Stimulated activated CD4-positive, alpha-beta T cell treated with anti-CD3 and anti-CD28 coated beads, Interleukin-2, amount 100 ng/mL, for 48 hours (primary cell): ENCODE measurements at places on chromosomes 4 and X.

DNA sequence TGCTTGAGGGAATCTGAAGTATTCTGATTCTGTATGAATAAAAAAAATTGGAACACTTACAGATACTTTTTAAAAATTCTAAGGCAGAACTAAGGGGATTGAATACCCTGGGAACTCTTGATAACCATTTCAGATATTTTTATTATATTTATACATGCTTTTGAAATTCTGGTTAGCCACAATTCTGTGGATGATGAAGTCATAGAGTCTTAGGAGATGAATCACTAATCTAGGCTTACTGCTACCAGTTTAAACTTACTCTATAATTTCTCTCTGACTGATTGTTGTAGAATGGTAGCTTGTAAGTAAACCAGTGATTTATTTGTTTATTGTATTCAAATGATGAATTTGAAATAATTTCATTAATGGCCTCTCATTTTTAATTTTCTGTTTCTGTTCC lies 11.4 kb upstream of the SLAIN2 start:
- DNase-seq, result no peak

DNA sequence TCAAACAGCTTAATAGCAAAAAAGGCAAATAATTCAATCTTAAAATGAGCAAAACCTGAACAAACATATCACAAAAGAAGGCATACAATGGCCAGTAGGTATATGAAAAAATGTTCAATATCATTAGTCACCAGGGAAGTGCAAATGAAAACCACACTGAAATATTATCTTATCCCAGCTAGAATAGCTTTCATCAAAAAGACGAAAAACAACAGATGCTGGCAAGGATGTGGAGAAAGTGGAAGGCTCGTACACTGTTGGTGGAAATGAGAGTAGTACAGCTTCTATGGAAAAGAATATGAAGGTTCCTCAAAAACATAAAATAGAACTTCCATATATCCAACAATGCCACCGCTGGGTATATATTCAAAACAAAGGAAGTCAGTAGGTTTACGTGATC lies 29.3 kb upstream of the ANXA10 start:
- no peak for DNase-seq

DNA sequence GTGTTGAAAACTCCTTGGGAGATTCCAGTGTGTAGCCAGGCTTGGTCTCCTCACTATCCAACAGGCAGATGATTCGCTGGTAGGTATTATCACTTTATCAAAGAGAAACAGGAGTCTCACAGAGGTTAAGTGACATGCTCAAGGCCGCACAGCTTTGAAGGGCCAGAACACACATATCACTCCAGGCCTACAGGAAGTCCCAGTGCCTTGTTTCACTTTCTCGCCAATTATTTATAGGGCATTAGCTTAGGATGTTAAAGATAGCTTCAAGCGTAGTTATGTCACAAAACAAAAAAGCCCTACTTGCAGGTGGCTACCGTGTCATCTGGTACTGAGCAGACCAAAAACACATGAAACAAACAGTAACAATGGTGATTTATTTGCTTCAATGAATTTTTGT lies 13.2 kb downstream of the ATP8A1 start:
- DNase-seq, result no peak

- DNase-seq, result peak; percentile 40
These were observed 8.1 kb downstream of the ETDB start for GRCh38 chrX:135112096-135112729.

DNA sequence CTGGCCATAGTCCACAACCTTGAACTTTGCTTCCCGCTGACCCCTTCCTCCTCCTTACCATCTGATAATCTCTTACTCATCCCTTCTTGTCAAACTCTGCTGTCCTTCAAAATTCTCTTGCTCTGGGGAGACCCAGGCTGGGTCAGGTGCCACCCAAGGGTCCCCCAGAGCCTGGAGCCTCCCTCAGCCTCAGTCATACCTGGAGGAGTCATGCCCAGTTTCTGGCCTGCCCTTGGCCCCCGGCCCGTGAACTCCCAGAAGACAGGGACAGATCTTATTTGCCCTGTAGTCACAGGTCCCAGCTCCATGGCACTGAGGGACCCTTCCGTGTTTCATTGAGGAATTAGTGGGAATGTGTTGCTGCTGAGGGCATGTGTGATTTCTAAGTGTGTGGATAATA lies 4.7 kb upstream of the GPR78 start:
- no peak for DNase-seq

DNA sequence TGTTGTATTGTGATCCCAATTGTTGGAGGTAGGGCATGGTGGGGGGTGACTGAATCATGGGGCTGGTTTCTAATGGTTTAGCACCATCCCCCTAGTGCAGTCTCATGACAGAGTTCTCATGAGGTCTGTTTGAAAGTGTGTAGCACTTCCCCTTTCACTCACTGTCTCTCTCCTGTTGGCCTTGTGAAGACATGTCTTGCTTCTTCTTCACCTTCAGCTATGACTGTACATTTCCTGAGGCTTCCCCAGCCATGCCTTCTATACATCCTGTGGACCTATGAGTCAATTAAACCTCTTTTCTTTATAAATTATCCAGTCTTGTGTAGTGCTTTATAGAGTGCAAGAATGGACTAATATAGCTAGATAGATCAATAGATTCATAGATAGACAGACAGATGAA lies 230.0 kb downstream of the MAGEE1 start:
- DNase-seq, result no peak

- DNase-seq, result no peak
These were observed 130.3 kb downstream of the DIPK2B start for GRCh38 chrX:45070116-45071007.

- DNase-seq, result no peak
These were observed 28.4 kb downstream of the ALPK1 start for GRCh38 chr4:112325530-112325929.

DNA sequence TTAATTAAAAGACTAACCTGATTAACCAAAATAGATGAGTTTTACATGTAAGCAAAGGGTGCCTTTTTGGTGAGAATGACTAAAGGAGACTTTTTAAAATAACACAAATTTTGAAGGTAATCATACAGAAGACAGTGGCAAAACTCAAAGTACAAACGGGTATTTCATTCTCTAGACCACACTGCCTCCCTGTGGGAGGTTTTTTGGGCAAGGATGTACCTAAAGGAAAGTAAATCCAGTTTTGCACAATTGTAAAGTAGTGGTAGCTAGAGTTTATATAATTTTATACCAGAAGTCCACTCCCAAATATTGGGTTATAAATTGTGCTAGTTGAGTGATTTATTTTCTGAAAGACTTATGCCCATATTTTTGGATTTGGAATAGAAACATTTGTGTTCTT lies 201.0 kb downstream of the PAPSS1 start:
- no peak for DNase-seq

GRCh38 chr4:26342328-26343037 lies 21.7 kb downstream of the RBPJ start:
- DNase-seq, result no peak

DNA sequence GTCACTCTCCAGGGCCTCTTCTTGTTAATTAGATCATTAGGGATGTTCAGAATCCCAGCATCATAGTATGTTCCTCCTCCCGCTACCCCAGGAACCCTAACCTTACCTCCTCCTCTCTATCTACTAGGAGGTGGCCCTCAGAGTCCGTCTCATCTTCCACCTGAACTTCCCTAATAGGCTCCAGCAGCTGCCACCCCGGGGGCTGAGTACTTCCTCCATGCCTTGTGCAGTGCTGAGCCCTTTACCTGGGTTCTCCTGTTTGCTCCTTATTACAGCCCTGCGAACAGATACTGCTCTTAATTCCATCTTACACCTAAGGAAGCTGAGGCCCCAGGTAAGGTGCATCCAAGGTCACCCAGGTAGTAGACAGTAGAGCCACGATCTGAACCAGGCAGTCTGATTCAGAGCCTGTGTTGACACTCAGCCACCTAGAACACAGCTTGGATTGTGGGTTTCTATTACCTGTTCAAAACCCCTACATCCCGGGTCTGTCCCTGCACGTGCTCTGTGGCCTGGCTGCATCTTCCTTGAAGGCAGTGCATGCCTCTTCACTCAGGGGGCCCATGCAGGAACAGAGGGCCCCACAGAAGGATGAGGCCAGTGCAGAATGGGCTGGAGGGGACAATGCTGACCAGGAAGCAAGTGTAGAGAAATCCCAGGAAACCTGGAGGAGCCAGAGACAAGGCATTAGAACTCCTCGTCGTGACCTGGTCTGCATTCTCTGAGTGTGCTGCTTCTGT lies 51.4 kb upstream of the MSANTD1 start:
- DNase-seq, result no peak

DNA sequence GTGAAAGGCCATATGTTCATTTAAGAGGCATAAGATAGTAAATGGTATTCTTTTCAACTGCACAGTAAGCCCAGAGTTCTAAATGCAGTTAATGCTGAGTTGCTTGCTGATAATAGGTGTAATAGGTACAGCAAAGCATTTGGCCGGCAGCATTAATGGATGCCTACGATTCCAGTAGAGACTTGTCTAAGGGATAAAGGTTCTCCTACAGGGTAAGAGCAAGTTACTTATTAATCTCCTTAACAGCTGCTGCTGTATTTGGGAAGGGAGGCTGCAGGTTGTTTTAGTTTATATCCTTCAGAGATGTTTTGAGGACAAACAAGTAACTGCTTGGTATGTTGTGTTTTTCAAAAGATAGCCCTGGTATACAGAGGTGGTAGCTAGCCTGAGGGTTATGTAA lies 16.8 kb downstream of the TSPAN7 start:
- DNase-seq, result no peak

- no peak for DNase-seq
These were observed 17.2 kb downstream of the VGLL1 start for GRCh38 chrX:136549226-136549625.

DNA sequence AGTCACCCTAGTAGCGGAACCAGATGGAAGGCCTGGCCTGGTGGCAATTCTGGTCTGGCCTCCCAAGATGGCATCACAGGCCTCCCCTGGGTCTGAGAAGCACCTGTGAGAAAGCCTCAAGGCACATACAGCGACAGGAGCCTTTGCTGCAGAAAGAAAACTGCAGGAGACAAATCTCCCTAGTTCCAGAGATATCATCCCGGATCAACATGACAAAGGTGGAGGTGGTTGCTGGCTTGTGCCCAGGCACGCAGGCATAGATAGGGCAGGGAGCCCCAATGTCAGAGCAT lies 93.6 kb downstream of the BCOR start:
- no peak for DNase-seq

DNA sequence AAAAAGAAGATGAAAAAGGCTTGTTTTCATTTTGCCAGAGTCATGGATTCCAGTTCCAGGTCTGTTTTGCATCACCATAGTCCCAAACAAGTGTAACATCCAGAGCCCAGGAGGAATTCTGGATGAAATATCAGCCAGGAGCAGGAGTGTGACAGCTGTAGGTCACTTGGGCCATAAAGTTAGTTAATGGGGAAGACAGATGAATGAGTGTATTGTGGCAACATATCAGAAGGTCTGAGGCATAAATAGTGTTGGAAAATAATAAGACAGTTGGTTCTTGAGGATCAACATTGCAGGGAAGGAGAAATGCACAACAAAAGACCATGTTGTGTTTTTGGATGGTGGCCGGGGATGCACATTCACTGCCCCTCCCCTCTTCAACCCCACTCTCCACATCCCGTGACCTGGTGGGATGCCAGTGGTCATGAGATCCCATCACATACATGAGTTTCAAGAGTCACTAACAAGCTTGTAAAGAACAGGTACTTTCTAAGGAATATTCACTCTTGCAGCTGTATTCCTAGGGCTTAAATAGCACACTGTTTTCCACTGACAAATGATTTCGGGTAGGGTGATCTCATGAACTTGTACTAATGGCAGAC lies 83.1 kb upstream of the IGFBP7 start:
- DNase-seq, result no peak

DNA sequence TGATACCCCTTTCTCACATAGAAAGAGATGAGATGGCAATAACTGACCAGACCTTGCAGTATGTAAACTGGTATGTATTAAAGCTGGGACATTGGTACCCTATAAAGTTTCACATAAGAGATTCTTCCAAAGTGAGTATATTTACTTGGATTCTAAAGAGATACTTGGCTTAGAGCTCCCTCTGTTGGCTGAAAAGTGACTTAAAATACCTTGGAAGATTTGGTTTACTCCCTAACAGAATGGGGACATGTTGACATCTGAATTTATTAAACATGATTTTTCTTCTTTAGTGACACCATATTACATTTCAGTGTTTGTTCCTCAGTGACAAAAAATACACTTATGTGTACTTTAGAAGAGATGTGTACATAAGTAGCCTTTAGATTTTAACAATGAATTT lies 47.9 kb upstream of the RGN start:
- DNase-seq, result peak; percentile 19

- no peak for DNase-seq
These were observed 5.4 kb downstream of the AREG start for GRCh38 chr4:74450298-74450683.

- DNase-seq, result no peak
These were observed 57.3 kb downstream of the ABCG2 start for GRCh38 chr4:88101165-88101564.

DNA sequence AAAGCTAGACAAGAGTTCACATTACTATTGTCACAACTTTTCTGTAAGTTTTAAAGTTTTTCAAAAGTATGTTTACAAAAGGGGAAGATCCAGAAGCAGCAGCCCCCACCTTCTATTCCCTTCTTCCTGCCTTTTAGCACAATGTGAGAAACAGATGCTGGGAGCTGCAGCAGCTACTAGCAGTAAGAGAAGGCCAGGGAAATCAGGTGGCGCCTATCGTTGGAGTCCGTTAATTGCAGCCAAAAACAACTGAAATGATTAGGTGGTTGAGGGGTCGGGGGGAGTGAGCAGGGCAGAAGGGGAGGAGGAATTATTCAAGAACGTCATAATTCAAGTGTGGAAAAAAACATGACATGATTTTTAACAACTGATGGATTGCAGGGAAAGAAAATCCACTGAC lies 27.4 kb downstream of the FRYL start:
- DNase-seq, result no peak
